Substantia nigra (tissue), 51 donors: ENCODE measurements at places on chromosomes 2 and 18.

GRCh38 chr2:232225895-232226294, 152.7 kb upstream of the ALPP start:
- DNase-seq: no peak

GRCh38 chr2:206260188-206261012, 14.1 kb upstream of the ZDBF2 start:
- no peak for DNase-seq

- DNase-seq: no peak
These were observed 4.4 kb downstream of the ANKRD23 start for GRCh38 chr2:96839293-96839874.

DNA sequence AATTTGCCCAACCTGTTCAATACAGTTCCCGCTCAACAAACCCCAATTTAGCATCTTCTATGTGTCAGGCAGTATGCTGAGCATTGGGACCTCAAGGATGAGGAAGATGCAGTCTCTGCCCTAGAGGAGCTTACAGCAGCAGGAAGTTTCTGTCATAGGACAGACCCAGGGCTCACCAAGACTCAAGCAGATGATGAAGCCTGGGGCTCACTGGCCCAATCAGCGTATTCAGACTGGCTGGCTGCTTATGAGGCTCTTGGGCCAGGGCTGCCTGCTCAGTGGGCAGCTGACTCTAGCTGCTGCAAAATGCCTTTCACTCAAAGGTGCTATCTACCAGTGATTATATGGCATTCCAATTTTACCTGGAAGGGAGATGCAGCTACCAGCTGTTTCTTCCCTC, 2.1 kb downstream of the FAM178B start:
- DNase-seq: no peak

DNA sequence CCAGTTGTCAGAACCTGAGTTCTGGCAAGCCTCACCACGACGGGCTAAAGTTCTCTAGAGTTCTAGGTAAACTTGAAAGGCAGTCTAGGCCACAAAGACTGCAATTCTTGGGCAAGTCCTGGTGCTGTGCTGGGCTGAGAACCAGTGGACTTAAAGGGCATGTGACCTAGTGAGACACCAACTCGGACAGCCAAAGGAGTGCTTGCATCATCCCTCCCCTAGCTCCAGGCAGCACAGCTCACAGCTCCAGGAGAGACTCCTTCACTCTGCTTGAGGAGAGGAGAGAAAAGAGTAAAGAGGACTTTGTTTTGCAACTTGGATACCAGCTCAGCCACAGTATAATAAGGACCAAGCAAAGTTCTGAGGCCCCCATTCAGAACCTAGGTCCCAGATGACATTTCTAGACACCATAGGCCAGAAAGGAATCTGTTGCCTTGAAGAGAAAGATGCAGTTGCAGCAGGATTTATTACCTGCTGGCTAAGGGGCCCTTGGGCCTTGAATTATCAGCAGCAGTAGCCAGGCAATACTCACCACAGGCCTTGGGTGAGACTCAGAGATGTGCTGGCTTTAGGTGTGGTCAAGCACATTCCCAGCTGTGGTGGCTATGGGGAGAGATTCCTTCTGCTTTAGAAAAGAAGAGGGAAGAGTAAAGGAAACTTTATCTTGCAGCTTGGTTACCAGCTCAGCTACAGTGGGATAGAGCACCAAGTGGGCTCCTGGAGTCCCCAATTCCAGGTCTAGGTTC, 51.8 kb downstream of the UPP2 start:
- DNase-seq: no peak
